ENCODE measurements at places on chromosomes 1 and 21.

DNA sequence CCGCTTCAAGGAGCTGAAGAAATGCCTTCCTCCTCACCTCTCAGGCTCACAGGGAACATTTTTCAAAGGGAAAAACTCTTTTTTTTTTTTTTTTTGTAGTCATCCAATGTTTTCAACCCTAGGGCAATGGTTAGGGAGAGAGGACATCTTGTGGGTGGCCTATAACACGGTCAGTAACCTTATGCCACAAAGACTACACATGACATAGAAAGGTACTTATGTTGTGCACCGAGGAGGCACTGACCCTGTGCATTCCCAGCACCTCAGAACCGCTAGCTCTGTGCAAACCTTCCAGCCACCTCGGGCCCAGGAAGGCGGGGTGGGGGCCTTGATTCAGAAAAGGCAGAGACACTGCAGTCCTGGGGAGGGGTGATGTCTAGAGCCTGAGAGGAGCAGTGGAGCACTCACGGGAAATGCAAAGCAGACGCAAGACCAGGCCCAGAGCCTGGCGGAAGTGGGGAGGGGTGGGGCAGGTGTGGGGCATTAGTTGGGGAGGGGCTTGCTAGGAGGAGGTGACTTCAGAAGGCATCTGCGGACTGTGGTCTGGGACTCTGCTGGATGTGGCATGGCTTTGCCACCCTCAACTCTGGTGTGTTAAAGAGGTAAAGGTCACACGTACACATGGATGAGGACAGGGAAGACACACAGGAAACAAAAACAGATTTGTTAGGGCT is 68.6 kb downstream of the MDM4 start:
- DNase-seq, result no peak

GRCh38 chr1:65264197-65264929 is 45.0 kb upstream of the DNAJC6 start:
- DNase-seq, result peak; percentile 47

DNA sequence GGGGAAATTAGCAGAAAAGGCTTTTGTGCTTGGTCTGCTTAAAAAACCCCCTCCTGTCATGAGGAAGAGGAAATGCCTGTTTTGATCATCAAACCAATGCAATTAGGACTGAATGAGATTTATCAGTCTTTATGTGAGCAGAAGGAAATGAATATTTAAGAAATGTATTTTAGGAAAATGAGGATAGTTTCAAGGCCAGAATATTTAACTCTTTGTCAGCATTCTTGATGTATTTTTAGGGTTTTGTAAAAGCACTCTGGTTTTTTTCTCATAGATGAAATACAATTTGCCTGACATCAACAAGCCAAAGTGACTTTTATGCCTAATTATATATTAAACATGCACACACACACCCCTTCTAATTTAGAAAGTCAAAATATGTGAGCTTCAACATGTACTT is 213.8 kb downstream of the GRIK1 start:
- no peak for DNase-seq

DNA sequence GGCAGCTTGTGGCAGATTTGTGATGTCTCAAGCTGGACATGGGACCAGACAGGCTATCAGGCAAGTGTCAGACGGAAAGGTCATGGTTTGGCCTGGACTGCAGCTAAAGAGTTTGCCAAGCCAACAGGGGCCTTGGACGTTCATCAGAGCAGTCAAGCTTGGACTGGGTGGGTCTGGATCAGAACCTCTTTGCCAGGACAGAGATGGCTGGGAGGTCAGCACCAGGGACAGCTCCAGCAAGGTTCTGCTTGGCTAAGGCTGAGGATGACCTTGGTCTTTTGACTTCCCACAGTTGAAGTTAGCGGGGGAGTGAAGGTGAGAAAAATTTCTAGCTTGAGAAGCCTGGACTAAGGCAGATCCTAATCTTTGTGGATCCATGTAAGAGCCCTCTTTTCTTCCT is 68.1 kb downstream of the GRIK3 start:
- peak; percentile 48 for DNase-seq

- DNase-seq, result no peak
Measured at GRCh38 chr1:117003223-117003875, 1.8 kb downstream of the CD101 start.

DNA sequence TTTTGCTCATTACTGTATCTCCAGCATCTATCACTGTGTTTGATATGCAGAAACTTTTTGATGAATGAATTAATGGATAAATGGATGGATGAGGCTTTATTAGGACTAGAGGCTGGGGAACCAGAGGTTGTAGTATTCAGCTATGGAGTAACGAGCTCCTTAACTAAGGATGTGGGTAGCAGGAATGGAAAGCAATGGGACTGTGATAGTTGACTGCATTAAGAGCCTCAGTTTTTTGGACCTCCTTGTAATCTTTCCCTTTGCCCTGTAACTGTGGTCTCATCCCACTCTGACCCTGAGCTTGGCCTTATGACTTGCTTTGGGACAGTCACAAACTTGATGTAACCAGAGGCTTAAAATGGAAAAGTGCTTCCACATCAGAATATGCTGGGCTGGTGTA is 9.0 kb upstream of the RUNX1 start:
- no peak for DNase-seq

- no peak for DNase-seq
Measured at GRCh38 chr1:94543893-94544635, 2.5 kb upstream of the F3 start.

DNA sequence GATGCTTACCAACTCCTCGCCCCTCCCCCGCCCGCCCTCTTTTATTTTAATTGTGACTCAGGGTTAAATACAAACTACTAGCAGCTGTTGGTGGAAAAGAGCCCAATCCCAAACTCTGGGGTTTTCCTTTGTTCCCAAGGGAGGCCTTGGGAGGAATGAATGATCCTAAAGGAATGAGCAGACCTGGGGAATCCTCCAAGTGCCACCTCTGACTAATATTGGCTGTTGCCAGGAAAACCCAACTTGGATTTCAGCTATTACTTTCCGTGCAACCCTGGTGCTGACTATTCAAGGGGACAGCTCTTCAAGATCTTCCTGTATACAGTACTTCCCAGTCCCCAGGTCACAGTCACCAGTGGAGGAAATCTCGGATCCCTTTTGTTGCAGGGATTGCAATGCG is 1.3 kb upstream of the S100A10 start:
- DNase-seq, result peak; percentile 49

DNA sequence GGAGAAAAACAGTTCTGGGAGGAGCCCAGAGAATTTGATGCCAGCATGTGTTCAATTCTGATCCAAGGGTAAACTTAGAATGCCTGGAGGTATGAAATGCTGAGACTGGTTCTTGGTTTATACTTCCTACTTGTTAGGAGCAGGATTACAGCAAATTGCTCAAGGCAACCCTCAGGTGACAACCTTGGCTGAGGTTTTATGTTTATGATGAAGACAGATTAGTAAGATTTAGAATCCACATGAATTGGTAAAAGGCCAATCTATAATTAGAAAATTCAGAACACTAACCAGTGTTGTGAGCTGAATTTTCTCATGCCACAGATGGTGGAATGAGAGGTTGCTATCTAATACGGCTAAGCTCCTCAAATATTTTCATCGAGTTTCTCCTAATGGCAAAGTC is 235.3 kb upstream of the NRIP1 start:
- DNase-seq, result no peak

DNA sequence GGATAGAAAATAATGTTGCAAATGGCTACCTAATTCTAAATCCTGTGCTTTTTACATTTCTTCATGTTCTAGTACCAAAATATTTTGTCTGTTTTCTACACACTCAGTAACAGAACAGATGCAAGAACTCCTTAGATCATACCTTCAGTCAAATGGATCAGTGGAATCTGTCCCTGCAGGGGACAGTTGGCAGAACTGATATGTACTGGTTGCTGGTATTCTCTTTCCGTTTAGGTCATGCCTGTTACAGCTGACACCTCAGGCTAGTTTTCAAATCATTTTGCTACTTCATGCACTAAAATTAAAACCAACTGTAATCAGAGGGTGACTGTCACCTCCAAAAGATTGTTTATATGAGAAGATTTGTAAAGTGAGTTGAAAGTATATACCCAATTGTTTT is 109.2 kb downstream of the TNNI3K start:
- DNase-seq, result no peak

- peak; percentile 77 for DNase-seq
Measured at GRCh38 chr1:211928993-211929637, 98.6 kb upstream of the LPGAT1 start.

DNA sequence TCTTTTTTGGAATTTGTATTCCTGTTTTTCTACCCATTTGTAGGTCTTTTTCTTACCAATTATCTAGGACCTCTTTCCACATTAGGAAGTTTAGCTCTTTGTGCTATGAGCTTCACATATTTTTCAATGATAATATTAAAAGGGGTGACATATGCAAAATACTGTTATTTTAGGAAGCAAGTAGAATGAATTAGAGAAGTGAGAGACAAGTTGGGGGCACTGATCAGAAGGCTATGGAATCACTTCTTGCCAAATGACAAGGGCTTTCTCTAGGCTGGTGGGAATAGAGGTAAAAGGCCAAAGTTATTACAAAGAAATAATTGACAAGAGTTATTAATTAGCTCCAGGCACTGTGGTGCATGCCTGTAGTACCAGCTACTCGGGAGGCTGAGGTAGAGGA is 4.3 kb upstream of the BCAR3 start:
- no peak for DNase-seq

GRCh38 chr1:202965422-202965821 is 1.6 kb downstream of the CYB5R1 start:
- DNase-seq, result no peak

DNA sequence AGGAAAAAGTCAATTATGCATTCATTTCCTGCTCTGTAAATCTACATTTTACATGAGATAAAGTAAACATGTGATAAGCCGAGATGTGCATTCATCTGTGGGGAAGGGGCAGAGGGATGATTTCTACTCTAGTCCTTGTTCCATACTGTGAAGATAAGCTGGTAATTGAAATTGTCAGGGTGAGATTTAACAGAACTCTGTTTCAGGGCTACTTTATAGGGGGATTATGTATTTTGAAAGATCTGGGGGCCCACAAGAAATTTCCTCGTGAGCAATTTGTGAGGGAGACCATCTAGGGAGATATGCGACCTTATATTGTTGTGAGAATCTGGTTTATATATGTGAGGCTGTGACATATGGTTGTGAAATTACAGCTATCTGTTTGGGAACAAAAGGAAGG is 73.1 kb upstream of the KCNK1 start:
- DNase-seq, result no peak

- DNase-seq, result no peak
Measured at GRCh38 chr1:37064039-37064438, 29.7 kb upstream of the GRIK3 start.

DNA sequence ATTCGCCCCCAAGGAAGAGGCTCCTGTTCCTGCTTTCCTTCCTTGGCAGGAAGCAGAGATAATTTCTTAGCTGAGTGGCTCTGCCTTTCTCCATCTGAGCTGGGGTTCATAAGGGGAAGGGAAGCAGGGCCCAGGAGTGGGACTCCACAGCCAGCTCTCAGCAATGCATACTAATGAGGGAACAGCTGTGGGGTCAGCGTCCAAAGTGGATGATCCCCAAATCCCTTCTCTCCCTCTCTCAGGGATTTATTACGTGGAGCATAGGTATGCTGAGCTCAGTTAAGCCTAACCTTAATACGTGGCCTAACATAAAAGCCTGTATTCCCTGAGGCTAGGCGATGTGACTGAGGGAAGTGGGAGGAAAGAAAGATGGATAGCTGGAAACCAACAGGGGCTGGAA is 87.3 kb upstream of the CTTNBP2NL start:
- DNase-seq, result no peak

- no peak for DNase-seq
Measured at GRCh38 chr1:160243767-160244166, 18.6 kb downstream of the DCAF8 start.

- no peak for DNase-seq
Measured at GRCh38 chr1:118461154-118461553, 276.1 kb upstream of the SPAG17 start.

DNA sequence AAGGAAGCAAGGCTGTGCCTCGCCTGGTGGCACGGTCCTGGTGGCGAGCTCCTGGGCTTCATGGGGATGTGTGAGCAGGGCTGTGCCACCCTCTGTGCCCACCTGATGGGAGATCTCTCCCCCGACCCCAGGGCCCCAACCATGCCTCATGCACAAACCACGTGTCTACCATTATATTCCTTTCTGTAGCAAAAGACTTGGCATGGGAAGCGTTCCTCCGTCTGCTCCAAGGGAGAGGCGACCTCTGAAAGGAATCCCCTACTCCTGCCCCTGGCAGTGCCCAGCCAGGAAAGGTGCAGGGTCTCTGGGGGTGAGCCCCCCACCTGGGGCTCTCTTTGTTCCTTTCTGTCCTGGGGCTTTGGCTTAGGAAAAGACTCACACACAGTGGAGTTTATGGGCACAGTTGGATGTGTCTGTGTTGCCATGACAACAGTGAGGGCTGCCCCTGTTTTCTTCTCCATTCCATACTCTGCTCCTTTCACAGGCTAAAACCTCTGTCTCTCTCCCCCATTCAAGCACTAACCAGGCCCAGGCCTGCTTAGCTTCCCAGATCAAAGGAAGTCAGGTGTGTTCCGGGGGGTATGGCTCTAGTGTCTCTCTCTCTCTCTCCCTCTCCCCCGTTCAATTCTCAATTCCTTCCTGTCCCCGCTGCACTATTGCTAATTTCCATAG is 21.4 kb upstream of the LRRN2 start:
- peak; percentile 29 for DNase-seq

DNA sequence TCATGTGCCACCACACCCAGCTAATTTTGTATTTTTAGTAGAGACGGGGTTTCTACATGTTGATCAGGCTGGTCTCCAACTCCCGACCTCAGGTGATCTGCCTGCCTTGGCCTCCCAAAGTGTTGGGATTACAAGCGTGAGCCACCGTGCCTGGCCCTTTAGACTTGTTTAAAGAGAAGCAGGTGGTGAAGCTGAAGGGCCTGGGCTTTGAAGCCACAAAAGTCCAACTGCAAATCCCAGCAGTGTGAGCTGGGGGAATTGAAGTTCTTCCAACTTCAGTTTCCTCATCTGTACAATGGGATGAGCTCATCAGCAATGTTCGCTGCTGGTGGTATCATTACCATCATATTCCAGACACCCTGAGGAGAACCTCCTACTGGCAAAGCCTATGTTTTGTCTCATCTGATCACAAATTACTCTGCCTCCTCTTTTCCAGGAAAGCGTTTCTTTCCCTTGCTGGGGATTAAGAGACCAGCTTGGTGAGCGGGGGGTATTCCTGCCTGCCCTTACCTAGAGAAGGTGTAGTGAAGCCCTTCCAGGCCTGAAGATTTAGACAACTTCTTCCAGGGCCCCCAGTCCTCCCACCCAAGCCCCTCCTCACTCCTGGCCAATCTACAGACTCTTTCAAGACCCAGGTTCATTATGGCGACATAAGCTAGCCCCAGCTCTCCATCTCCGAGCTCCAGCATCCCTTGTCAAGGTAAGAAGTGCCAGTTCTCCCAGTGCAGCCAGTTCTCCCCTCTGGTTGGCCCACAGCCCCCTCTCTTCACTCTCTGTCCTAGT is 2.4 kb upstream of the SHISA4 start:
- DNase-seq, result no peak

DNA sequence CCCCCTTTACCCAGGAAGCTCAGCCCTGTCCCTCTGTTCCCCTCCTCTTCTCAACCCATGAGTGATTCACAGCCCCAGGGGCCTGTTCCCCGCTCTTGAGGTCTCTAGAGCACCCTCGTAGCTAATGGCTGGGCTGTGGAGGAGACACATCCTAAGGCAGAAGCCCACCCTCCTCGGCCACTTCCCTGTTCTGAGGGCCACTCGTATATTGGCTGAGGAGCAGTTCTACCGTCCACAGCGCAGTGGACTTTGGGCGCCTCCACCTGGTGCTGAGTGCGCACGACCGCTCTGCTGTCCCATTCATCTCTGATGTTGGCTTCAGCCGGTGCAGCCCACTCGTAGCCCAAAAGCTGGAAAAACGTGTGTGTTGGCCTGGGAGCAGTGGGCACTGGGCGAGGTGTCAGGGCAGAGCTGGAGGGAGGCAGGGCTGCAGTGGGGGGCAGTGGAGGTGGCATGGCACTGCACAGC is 24.5 kb upstream of the PKP1 start:
- no peak for DNase-seq

Data from hepatocyte (in vitro differentiated cells).